AG20443 (cell line): ENCODE measurements at places on chromosomes 2 and 18.
A peak's percentile ranks its signal among the peaks of the same experiment; 100 is the strongest.

GRCh38 chr2:211867845-211868451 is 670.7 kb downstream of the ERBB4 start:
- no peak for DNase-seq

- no peak for DNase-seq
These were observed 42.9 kb downstream of the DYSF start for GRCh38 chr2:71496156-71496770.

DNA sequence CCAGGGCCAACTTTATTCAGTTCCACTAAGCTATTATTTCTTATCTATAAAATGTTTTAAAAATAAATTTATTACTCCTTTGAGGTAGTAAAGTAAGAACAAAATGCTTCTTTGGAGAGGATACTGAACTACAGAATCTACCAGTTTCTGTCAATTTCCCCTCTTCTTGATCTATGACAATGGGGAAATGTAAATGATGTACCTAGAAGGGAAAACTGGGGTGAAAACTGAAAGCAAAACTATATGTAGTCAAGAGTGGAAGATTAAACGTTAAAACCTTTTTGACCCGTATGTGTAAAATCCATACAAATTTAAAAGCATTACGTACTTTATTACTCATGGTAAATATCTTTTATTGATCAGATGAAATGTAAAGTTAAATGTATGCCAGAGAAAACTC is 1287.8 kb upstream of the TMEFF2 start:
- no peak for DNase-seq

- DNase-seq: peak; percentile 74
These were observed 38.0 kb downstream of the CYP1B1 start for GRCh38 chr2:38037757-38038621.

DNA sequence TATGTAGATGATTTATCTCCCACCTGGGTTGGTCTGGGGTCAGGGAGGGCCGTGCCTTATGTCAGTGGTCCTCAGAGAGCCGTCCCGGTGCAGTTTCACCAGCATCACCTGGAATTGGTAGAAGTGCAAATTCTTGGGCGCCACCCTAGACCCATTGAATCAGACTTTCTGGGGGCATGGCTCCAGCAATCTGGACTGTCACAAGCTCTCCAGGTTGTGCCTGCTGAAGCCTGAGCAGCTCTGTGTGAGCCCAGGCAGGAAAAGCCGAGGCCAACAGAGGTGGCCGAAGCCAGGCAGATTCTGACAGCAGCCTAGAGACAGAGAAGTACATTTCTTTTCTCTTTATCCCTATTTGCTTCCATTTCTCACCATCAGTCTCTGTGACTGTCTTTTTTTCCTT is 98.4 kb upstream of the SEC11C start:
- no peak for DNase-seq

- DNase-seq: peak; percentile 40
These were observed 14.9 kb downstream of the PPP3R1 start for GRCh38 chr2:68237404-68237803.

DNA sequence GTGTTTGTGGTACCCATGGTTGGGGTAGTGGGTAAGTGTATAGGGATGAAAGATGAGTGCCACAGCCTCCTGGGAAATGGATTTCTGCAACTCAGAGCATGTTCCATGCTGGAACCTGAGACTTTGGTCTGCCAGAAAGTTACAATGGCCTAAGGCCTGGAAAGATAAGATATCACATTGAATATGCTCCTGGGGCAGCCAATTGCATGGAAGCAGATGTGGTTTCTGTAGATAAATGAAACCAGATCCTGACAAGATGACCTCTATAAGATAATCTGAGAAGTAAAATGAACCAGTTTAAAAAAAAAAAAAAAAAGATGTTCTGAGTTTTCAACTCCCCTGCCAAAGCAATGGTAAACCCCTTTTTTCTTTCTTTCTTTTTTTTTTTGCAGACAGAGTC is 91.4 kb upstream of the NCK2 start:
- DNase-seq: no peak

DNA sequence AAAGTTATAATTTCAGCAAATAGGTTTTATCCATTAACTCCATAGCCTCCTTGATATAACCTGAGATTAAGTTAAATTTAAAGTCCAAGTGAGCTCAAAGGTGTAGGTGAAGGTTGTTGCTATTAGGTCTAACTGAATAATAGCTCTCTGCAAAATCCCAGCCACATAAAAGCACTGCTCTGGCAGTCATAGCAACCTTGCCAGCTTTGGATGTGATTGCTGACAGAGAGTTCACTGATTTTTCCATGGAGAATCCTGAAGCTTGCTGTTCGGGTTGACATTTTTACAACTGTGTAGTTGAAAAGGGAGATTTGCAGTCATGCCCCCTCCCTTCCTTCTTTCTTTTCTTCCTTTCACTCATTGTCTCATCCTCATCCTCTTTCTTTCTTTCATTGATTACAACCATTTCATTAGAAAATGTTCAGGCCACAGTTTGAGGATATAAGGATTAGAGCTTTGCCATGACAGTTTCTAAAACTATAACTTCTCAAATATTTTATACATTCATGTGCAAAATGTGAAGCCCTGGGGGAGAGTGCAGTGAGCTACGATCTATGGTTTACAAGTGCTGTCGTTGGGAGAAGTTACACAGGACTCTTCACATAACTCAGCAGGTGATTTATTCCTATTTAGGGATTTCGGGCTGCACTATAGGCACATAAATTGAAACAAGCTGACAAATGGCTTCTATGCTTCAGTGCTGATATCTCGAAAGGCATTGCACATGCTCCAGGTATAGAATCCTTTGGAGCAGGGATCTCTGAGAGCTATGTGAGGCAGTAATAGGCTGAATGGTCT is 193.8 kb downstream of the LRRTM4 start:
- no peak for DNase-seq

- DNase-seq: peak; percentile 21
These were observed 75.8 kb upstream of the MAP3K20 start for GRCh38 chr2:172999641-173000386.

- DNase-seq: no peak
These were observed 241.2 kb downstream of the TFCP2L1 start for GRCh38 chr2:121043827-121044222.

DNA sequence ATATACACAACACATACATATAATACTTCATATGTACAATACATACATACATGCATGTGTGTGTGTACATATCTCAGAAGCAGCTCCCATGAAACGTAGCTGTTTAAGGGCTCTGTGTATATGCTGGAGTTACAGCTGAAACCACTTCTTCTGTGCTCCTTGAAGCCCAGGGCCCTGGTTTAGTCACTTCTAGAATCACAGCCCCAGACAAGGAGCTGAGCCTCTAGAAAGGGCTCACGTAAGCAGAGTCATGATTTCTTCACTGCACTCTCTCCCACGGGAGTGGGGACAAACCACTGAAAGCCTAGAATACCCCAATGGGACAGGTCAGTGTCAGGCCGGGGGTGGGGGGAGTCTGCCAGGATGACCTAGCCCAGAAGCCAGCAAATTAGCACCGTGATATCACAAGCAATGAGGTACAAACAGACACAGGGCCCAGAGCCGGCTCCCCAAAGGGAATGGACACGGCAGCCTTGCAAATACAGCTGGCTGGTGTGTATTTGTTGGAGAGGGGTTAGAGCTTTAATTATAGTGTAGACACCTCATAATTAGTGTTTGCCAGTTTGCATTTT is 90.3 kb downstream of the C1QL2 start:
- no peak for DNase-seq

- DNase-seq: no peak
These were observed 214.0 kb upstream of the KCNJ3 start for GRCh38 chr2:154484338-154485099.
